ENCODE measurements at places on chromosomes 6 and 20.

DNA sequence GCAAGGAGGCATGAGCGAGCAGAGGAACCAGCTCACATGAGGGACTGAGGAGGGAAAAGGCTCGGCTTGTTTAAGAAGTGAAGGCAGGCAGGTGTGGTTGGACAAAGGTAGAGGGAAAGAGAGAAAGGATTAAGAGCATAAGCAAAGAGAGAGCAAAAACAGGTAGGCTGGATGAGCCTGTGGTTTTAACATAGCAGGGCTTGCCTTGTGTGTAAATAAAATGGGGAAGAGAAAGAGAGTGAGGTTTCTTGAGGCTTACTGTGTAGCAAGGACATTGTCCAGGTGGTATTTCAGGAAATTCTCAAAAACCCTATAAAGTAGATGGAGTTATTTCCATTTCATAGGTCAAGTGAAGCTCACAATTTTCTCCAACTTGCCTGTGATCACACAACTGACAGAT is 93.9 kb upstream of the HDAC2 start:
- no peak for DNase-seq

DNA sequence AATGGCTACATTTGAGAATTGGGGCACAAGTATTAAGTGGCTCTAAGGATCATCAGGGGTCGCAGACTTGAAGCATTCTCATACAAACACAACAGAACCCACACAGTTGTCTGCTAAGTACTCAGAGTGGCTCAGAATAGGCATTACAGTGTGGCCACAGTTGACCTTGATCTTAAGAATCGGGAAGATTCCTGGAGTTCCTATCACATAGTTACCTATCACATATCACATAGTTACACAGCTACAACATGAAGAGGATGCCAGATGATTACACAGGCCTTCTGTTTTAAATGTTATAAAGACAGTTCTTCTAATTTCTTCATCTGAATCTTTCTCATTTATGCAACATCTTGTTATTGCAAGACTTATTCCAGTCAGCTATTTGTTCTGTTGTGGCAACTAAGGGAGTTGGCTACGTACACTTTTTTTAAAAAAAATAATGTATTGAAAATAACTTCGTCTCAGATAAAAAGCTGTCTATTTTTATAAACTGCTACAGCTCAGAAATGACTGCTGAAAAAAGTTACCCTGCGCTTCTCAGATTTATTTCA is 129.0 kb downstream of the REV3L start:
- DNase-seq = no peak

DNA sequence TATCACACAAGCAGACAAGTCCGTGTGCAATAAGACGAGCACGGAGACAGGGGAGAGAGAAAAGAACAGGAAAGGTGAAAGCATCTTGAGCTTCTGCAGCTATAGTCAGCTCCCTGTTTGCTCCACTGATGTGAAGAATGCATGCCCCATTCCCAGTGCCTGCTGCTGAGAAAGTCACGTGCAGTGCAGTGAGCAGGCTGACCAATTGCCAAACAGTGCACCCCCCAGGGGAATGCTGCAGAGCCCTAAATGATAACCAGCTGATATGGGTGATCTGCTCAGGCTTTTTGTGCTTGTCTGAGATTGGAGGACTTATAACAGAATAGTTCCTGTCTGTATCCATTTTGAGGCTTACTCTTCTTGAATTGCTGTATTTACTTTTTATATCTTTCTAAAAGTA is 121.5 kb downstream of the PACRG start:
- no peak for DNase-seq

DNA sequence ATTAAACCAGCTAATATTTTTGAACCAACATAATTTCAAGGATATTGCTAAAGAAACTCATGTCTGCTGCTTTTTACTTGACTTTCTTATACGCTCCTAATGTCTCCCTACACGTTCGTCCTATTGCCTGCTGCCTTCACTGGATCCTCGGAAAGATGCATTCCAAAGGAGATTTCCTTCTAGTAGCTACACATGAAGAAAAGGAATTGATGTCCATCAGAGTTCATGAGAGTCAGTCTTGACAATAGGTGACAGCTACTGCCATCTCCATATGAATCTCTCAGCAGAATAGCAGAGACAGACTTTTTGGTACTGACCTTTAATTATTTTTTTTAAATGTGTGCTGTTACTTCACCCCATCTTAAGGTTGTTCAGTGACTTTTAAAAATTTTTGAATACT is 24.2 kb upstream of the COL9A1 start:
- no peak for DNase-seq

DNA sequence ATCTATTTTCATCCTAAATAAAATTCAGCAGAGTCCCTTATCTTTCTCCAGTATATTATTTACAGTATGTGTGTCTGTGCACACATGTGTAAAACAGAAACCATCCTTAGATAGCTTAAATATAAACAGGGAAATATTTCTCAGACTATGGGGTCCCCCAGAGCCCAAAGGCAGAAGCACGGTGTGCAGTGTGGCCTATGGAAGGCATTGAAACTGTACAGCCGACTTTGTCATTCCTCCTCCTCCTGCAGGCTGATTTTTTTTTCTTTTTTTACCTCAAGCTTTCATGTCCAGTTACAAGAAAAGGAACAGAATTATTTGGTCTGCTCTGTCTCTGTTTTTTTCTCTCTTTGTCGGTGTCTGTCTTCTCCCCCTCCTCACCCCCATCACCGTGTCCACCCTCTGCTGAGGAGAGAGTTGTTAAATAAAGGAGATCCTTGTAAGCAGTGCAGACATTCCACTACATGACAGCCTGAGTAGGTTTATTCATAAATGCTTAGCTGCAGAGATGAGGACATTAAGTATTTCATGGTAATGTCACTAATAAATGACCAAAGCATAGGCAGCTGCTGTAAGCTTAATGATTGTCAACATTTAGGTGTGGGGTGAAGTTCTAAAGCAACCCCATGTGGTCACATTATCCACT is 31.8 kb upstream of the SLC35D3 start:
- no peak for DNase-seq

GRCh38 chr20:44979090-44979621 is 12.8 kb downstream of the STK4 start:
- DNase-seq = no peak

DNA sequence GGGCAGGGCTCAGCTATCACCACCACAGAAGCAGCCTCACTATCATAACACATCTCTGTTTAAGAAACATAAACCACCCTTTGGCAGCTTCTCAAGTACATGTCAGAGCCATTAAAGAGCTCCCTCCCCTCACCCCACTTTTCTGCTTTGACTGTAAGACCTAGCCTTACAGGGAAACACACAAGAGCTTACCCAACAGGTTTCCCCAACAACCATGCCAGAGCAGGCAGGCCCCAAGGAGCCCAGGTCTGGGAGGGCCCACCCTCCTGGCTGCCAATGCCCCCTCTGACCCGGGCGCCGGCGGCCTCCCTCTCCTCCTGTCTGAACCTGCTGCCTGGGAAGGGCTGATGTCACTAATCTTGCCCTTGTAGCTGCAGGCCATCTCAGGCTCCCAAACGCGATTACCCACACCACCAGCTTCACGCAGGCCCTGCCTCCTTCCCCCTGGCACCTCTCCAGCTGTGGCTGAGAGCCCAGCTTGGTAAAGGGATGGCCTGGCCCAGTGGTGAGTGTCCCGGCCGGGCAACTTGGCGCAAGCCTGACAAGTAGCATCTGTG is 402.0 kb downstream of the MAFB start:
- no peak for DNase-seq

GRCh38 chr6:43393602-43394001 is 24.2 kb upstream of the ZNF318 start:
- DNase-seq = no peak

DNA sequence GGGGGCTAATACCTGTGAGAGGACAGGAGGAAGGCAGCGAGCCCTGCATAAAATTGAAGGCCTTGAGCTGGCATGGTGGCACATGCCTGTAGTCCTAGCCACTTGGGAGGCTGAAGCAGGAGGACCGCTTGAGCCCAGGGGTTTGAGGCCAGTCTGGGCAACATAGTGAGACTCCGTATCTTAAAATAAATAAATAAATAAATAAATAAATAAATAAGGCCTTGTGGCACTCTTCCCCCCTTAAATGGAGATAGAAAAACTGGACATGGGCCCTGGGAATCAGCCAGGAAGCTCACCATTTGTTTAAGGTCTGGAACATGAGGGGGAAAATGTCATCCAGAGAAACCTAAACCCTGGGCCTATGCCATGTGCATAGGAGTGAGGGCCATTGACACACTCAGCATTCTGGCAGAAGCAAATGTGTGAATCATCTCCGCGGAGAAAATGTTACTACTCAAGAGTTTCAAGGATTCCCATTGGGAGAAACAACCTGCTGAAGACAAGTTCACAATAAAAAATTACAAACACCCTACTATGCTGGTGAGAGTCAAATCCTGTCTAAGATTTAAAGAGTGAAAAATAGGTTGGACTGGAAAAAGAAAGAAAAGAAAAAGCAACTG is 51.9 kb upstream of the UBR2 start:
- DNase-seq = no peak

DNA sequence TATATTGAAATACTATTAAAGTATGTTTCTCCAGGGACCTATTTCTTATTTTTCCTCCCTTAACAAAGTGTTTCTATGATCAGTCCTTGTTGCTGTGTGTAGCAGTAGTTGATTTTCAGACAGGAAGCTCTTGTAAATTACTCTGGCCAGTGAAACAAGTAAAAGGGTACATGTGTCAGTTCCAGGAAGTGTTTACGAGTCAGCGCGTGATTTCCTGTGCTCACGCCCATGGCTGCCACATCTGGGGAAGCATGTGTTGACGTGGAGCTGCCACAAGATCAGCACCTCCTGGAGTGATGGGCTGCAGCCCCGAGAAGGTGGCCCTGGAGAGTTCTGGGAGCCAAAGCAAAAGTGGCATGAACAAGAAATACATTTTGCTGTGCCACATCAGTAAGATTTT is 38.6 kb upstream of the GGTLC1 start:
- DNase-seq = no peak

DNA sequence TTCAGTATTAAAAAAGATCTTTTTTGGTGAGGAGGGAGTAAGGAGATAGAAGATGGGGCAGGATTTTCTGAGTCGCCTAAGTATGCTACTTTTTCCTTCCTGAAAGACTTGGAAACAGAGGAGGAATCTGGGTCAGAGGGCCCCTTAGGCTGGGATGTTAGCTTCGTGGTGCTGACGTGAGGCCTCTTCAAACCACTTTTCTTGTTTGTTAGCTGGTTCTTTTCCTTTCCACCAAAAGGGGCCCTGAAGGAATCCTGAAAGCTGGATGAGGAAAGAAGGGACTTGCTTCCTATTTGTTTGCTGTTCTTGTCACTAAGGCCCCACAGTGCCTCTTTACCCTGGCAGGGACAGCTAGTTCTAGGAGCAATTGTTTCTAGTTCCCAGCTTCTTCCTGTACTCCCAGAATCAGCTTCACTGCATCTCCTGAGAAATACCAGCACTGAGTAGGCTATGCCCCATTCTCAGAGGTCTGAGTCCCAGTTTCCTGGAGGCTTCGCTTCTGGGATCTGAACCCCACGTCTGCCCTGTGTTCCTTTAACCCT is 2.2 kb upstream of the IL20RA start:
- DNase-seq = no peak

DNA sequence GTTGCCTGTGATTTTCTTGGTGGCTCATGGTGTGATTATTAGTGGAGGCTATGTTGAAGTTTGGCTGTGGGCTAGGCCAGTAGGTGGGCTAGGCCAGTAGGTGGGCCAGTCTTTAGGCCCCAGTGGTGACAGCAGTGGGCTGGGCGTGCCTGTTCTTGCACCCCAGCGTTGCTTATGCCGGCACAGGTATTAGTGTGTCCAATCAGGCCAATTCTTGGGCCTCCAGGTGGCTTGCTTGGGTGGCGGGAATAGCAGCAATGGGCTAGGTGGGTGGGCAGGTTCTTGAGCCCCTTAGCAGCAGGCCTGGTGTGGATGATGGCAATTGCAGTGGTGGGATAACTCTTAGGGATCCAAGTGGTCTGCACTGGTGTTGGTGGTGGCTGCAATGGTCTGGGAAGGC is 22.9 kb downstream of the GJA10 start:
- no peak for DNase-seq

Data from NCI-H748 treated with DMSO at 0.1 percent for 48 hours (cell line).